HT1080 (cell line): ENCODE measurements at places on chromosomes 4 and X. TPM values are rescaled to one million over a fixed set of nuclear protein-coding genes. Genes with fewer than 3 reads are reported as not detected.

The TCEANC gene
- total RNA-seq: 0.29 and 0.77 TPM in 2 replicates

The RNF113A gene
- total RNA-seq: 21.5 and 27.3 TPM in 2 replicates

The H2BW1 gene
- total RNA-seq: not detected in 2 replicates

The KLB gene
- not detected in 2 replicates for total RNA-seq

The FAM50A gene
- total RNA-seq: 36.6 and 37.4 TPM in 2 replicates

The REELD1 gene
- total RNA-seq: not detected in 2 replicates

The BBS7 gene
- 11.0 and 13.4 TPM in 2 replicates for total RNA-seq

The PLXNB3 gene
- 2.3 and 4.5 TPM in 2 replicates for total RNA-seq

The PGAM4 gene
- 0.84 and 1.4 TPM in 2 replicates for total RNA-seq

The PLAC8 gene
- total RNA-seq: not detected in 2 replicates

The GYG2 gene
- not detected in 2 replicates for total RNA-seq

The SCRG1 gene
- total RNA-seq: not detected in 2 replicates

The TACR3 gene
- not detected in 2 replicates for total RNA-seq

The MTCP1 gene
- total RNA-seq: 2.9 and 10.0 TPM in 2 replicates

The SHROOM2 gene
- total RNA-seq: 2.1 and 3.2 TPM in 2 replicates

The LUZP4 gene
- total RNA-seq: not detected in 2 replicates

The SORBS2 gene
- 9.3 and 14.6 TPM in 2 replicates for total RNA-seq

The ZMAT1 gene
- total RNA-seq: 0.10 and 0.16 TPM in 2 replicates

The COL25A1 gene
- total RNA-seq: 0.06 TPM in 1 of 2 replicates, not detected in the other

The RNF175 gene
- not detected in 2 replicates for total RNA-seq

The DNAAF6 gene
- total RNA-seq: not detected in 2 replicates

The CRMP1 gene
- total RNA-seq: 0.05 TPM in 1 of 2 replicates, not detected in the other

The SUPT20HL2 gene
- not detected in 2 replicates for total RNA-seq

The SOX3 gene
- total RNA-seq: not detected in 2 replicates

The FRMD7 gene
- not detected in 2 replicates for total RNA-seq

The CXCL3 gene
- total RNA-seq: 3.8 and 5.5 TPM in 2 replicates
